ENCODE measurements at places on chromosomes 5 and 9.
A peak's percentile ranks its signal among the peaks of the same experiment; 100 is the strongest.

- DNase-seq, result no peak
These were observed 15.2 kb upstream of the AFAP1L1 start for GRCh38 chr5:149256451-149256850.

GRCh38 chr9:118961857-118962256 is 407.4 kb downstream of the BRINP1 start:
- DNase-seq, result no peak

DNA sequence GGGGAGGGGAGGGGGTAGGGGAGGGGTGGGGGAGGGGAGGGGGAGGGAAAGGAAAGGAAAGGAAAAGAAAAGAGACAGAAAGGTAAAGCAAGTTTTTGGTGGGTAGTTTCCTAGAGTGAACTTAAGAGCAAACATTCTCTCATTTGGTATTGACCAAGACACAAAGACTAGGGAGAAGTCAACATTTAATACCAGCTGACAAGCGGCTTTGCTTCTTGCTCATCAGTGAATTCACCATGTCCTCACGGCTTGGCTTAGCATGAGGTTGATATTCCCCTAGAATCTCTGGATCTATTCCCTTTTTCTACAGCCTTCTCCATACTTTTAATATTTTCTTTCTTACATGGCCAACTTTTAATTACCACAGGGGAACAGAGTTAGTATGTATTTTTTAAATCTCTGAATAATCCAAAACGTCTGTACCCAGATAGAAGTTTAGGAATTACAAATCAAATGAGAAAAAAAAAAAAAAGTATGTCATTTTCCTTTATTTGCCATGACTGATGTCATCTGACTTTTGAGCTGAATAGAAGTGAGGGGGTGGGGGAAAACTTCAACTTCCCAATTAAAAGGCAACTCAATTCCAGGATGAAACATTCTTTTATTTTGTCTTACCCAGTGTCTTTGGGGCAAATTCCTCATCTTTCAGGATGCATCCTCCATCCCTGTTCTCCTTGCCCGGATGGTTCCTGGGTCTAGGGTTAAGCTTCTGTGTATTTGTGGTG is 40.1 kb upstream of the GLIS3 start:
- DNase-seq, result no peak

GRCh38 chr5:129905473-129906176 is 1.4 kb downstream of the CHSY3 start:
- no peak for DNase-seq

- DNase-seq, result peak; percentile 45
These were observed 60.9 kb downstream of the CXXC5 start for GRCh38 chr5:139708877-139709581.

GRCh38 chr5:74367241-74367733 is 273.2 kb downstream of the ENC1 start:
- DNase-seq, result no peak

- DNase-seq, result no peak
These were observed 484.8 kb downstream of the PSAT1 start for GRCh38 chr9:78781681-78782080.

GRCh38 chr9:134624137-134624591 is 17.4 kb upstream of the COL5A1 start:
- DNase-seq, result no peak

DNA sequence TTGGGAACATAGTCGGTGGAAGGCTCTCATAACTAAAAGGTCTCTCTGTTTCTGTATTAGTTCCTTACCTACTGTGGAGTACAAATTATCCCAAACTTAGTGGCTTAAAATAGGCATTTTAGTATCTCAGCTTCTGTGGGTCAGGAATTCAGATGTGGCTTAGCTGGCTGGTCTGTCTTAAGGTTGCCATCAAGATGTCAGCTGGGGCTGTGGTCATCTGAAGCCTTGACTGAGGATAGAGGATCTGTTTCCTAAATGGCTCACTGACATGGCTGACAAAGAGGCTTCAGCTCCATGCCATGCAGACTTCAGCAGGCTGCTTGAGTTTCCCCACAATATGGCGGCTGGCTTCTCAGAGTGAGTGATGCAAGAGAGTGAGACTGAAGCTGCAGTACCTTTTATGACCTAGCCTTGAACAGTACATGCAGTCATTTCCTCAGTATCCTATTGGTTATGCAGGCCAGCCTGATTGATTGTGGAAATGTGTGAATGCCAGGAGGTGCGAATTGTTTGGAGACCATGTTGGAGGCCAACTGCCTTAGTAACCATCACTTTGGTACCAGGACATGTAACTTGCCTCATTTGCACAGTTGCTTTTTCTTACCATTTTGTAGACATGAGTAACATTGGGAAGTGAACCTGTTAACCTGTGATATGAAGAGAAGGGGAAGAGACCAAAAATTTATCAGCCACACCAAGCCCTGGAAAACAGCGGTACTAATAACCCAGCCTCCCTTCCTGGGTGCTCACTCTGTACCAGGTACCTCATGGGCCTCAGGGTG is 152.8 kb upstream of the IER5L start:
- DNase-seq, result no peak

DNA sequence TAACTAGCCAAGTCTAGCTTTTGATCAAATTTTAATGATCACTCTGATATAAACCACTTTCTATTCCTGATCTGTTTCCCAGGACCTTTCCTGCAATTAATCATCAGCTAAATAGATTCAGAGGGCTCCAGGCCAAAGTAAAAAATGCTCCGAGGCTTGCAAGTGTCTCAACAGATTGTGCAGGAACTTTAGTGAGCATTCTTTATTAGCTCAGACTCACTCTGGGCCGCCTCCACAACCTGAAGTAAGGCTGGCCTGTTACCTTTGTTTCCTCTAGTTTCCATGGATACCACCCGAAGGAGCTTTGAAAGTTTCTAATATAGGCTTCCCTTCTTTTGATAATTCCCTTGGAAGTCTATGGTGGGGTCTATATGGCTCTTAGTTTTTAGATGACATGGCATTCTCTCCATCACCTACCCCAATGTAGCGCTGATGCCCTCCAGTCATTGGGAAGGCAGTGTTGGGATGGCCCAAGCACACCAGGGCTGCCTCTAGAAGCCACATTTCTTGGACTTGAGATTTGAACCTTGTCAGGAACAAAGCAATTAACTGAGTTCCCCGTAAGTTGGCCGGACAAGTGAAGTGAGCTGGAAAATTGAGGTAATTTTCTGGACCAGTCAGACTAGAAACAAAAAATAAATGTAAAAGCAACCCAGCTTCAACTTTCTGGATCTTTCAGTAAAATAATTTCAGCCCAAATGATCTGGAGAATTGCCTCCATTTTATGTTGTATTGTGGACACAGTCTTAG is 97.6 kb upstream of the LHFPL2 start:
- DNase-seq, result no peak

DNA sequence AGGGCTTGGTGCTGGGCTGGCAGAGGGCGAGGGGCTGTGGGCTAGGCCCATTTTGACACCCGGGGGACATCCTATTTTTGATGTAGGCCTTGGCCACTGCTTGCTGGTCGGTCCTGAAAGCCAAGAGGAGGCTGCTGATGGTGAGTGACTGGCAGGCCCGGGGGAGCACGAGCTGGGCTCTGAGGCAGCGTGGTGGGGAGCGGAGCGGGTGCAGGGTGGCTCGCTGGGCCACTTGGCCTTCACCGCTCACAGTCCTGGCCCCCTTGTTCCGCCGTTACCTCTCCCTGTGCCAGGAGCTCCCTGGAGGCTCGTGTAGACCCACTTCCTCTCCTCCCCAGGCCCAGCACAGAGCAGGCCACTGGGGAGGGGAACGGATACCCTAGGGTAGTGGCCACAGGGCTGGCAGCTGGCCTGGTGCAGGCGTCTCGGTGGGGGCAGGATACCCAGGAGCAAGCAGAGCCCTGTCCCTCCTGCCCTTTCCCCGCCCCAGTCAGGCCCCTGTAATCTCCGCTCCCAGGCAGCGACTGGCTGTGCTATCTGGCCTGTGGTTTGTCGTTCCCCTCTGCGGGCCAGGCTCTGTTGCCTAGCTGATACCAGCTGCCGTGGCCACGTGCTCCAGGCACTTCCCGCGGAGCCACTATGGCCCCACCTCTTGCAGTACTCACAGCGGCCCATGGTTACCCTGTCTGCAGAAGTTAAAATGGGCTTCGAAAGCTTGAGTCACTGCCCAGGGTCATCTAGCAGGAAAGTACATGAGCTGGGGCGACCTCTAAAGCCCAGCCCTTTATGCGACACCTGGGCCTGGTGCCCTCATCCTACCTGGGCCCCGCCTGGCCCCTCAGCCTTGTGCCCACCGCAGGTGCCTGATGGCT is 11.7 kb upstream of the DOLPP1 start:
- peak; percentile 65 for DNase-seq

- no peak for DNase-seq
These were observed 31.1 kb upstream of the BNC2 start for GRCh38 chr9:16901590-16901989.

DNA sequence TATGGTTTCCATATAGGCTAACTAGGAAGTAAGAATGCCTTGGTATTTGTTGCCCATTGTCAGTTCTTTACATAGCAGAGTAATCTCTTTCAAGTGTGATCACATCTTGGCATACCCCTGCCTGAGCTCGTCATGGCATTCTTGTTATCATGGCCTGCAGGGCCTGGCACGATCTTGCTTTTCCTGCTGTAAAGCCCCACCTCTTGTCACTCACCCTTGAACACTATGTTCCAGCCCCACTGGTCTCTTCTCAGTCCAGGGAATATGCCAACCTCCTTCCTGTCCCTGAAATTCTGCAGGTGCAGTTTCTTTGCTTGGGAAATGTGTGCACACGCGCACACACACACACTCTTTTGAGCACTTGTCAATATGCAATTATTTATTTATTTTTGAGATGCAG is 250.2 kb upstream of the DMRT1 start:
- no peak for DNase-seq

GRCh38 chr9:121075251-121076036 is 689 bp downstream of the CNTRL start:
- peak; percentile 34 for DNase-seq

- DNase-seq, result no peak
These were observed 3.4 kb downstream of the C1QTNF3 start for GRCh38 chr5:34039398-34040157.

GRCh38 chr5:10856071-10856470 is 95.0 kb upstream of the DAP start:
- no peak for DNase-seq

- no peak for DNase-seq
These were observed 309.2 kb downstream of the CTNND2 start for GRCh38 chr5:11595045-11595444.

- no peak for DNase-seq
These were observed 5.2 kb downstream of the ZNF346 start for GRCh38 chr5:177027665-177028064.

- no peak for DNase-seq
These were observed 34.3 kb downstream of the NIPAL4 start for GRCh38 chr5:157494178-157494832.

- no peak for DNase-seq
These were observed 40.9 kb downstream of the PSIP1 start for GRCh38 chr9:15469862-15470261.

DNA sequence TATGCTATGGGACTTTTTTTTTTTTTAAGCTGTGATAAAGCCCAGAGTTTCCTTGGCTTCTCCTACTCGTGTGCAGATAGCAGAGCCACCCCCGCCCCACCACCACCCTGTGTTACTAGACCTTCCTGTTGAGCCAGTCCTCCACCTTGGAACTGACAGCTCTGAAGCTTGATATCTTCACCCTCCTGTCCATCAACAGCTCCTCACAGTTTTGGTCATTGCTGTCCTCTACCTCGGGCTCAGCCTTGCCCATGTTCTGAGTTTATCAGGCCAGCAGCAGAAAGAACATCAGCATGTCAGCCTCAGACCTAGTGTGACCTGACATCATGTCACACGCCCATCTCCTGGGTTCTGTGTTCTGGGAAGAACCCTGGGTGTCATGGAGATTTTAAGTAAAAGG is 167.1 kb upstream of the RAI14 start:
- no peak for DNase-seq

DNA sequence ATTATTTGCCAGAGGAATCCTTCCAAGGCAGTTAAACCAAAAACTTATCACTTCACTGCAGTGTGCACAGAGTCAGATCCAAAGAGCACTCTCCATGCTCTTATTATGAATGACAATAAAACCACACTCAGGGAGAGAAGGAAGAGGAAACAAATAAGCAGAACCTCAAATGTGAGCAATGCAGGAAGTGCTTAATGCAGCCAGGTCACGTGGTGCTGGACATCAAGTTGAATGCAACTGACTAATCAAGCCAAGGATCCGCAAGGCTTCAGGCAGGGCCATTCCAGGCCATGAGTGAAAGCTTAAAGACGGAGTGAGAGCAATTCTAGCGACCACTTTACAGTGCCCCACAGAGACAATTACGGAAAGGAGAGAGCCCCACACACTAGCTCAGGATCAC is 230.4 kb upstream of the PUM3 start:
- DNase-seq, result no peak

DNA sequence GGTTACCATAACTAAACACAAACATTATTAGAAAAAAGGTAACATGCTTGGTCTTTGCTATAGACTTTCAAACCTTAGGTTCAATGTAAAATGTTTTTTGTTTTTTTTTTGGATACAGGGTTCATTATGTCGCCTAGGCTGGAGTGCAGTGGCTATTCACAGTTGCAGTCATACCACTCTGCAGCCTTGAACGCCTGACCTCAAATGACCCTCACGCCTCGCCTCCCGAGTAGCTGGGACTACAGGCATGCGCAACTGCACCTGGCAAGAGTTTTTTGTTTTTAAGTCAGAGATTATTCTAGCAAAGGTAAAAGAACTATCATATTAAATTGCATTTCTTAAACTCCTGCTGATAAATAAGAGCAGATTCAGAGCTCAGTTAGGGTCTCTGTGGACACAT is 55.1 kb upstream of the NR5A1 start:
- DNase-seq, result no peak

- DNase-seq, result no peak
These were observed 124.1 kb downstream of the NXNL2 start for GRCh38 chr9:88659126-88659525.

DNA sequence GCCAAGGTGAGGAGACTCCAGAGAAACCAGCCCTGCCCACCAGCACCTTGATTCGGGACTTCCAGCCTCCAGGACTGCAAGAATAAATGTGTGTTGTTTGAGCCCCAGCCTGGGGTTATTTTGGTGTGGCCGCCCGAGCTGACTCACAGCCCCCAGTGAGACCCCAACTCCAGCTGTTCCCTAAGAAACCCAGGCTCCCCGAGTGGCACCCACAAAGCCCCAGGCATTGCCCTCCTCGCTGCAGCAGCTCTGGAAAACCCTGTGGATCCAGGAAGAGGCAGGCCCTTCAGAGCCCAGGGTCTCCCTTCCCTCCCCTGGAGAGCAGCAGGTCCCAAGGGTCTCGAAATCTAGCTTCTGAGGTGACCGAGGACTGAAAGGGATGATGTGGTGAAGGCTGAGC is 69.2 kb upstream of the PPP1R26 start:
- DNase-seq, result no peak

Data from germinal center (tissue), 1 donor.